Activated CD4-positive, alpha-beta T cell treated with anti-CD3 and anti-CD28 coated beads for 48 hours (primary cell): ENCODE measurements at places on chromosomes 6 and 20.

GRCh38 chr6:135008072-135008940 lies 46.3 kb downstream of the HBS1L start:
- peak; percentile 25 for DNase-seq

DNA sequence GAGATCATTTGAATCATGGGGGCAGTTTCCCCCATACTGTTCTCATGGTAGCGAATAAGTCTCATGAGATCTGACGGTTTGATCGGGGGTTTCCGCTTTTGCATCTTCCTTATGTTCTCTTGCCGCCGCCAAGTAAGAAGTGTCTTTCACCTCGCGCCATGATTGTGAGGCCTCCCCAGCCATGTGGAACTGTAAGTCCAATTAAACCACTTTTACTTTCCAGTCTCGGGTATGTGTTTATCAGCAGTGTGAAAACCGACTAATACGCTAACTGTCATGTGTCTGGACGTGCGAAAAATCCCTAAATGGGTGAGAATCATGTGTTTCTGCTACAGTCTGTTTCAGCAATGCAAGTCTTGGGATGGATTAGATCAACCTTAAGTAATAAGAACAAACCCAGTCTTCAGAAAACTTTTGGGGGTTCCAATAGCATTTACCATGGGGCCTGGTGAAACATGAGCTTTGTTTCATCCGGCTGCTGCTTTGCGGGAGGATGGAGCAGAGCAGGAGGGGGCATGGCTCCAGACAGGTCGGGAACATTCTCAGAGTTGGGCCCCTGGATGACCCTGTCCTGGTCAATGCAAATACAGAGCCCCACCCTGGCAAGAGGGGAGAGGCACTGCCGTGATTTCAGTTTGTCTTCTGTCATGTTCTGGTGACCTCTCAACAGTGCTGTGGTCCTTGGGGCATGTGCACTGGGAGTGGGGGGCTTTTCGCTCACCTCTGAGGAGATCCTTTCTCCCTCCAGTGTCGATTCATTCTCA lies 41.5 kb downstream of the CTCFL start:
- no peak for DNase-seq

GRCh38 chr6:46790355-46790874 lies 2.8 kb upstream of the MEP1A start:
- no peak for DNase-seq

- DNase-seq, result no peak
Measured at GRCh38 chr20:48682529-48683363, 145.1 kb downstream of the PREX1 start.

GRCh38 chr6:132365281-132365907 lies 35.9 kb downstream of the MOXD1 start:
- no peak for DNase-seq

DNA sequence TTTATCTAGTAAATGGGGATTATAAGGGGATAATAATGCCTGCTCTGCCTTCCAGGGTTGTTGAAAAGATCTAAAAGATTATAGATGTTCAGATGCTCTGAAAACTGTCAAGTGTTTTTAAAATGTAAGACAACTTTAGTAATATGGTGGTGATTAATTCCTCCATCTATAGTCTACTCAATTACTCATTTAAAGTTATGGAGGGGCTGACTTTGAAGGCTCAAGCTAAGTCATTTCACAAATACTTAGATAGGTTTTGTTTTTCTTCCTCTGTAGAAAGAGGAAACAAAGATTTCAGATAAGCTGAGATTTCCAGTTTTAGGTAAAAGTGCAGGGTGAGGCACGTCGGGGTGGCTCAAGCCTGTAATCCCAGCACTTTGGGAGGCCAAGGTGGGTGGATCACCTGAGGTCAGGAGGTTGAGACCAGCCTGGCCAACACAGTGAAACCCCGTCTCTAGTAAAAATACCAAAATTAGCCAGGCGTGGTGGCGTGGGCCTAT lies 50.5 kb upstream of the PIM1 start:
- DNase-seq, result no peak

GRCh38 chr6:20830576-20830975 lies 296.3 kb downstream of the CDKAL1 start:
- no peak for DNase-seq

GRCh38 chr20:38872036-38872435 lies 54.2 kb upstream of the FAM83D start:
- DNase-seq, result no peak

- DNase-seq, result no peak
Measured at GRCh38 chr6:132236744-132237143, 164.5 kb downstream of the MOXD1 start.

GRCh38 chr6:85551264-85551663 lies 42.4 kb downstream of the SNX14 start:
- DNase-seq, result no peak
